ENCODE measurements at places on chromosomes 5 and 9.

GRCh38 chr9:35996358-35996970, 38.5 kb upstream of the OR2S2 start:
- no peak for DNase-seq

DNA sequence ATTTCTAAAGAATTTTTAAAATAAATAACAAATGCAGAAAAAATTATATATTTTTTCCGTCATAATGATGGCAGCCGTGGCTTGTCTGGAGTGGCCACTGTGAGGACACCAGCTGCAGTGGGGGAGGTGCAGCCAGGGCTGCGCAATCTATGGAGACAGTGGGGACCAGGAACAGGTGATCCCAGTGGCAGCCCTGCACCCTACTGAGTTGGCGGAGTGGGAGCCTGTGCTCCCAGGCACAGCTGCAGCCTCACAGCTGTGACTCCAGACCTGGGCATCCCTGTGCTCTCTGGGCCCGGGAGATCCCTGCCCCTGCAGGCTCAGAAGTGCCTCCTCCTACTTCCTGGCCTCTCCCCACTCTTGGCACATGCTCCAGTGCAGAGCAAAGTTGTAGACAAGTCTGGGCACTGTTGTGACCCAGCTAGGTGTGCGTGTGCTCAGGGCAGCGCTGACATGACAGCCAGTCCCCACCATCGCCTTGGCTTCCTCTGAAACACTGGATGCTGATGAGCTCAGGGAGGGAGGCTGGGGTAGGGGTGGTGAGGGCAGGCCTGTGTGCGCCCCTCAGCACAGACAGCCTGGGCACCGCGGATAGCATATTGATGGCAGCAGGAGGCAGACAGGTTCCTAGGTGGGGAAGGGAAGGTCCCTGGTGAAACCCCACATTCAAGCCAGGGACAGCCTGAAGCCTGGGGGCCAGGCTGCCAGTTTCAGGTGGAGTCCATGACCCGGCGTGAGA, 96.0 kb upstream of the PRR16 start:
- no peak for DNase-seq

GRCh38 chr5:61686491-61687257, 354.6 kb downstream of the ZSWIM6 start:
- DNase-seq, result no peak

DNA sequence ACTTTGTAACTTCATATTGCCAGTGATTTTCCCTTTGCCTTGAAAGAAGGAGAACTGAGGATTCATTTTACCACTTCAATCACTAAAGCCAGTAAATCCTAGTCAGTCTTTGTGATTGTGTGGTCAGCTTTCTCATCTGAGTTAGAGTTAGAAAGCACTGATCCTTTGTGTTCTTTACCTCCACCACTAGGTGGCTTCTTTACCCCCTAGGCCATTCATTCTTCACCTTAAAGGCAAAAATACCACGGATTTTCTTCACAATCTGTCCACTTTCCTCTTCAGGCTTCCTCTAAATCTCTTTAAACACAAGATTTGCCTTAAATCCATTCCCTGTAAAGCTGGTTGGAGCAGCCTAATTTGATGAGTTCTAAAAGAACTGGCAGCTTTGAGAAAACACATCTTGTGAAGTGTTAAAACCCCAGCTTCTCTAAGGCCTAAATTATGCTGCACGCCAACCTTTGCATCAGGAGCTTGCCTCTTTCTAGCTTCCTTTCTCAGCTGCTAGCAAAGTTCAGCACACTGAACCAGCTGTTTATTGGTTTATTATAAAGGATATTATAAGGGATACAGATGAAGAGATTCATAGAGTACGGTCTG, 20.4 kb downstream of the BDP1 start:
- DNase-seq, result no peak

- no peak for DNase-seq
These were observed 244.2 kb downstream of the RFK start for GRCh38 chr9:76150013-76150412.

DNA sequence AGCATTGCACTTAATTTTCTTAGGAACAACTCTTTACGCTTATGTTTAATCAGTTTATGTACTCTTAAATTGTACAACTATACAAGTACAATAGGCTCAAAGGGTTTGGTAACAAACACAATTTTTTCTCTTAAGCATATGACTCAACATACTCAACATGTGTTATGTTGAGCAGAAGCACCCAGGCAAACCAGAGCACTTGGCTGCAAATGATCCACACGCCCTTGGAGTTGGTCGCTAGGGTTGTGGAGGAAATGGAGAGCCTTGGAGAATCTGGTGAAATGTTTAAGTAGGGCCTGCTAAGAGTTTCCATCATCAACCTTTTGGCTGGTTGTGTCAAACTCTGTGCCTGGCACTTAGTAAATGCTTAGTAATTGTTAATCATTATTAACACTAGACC, 25.1 kb upstream of the MIER3 start:
- no peak for DNase-seq

GRCh38 chr5:23506329-23507236, 826 bp upstream of the PRDM9 start:
- DNase-seq, result peak; percentile 63

GRCh38 chr9:84823421-84824271, 154.1 kb downstream of the NTRK2 start:
- no peak for DNase-seq

GRCh38 chr5:170266570-170267381, 30.8 kb downstream of the LCP2 start:
- no peak for DNase-seq

DNA sequence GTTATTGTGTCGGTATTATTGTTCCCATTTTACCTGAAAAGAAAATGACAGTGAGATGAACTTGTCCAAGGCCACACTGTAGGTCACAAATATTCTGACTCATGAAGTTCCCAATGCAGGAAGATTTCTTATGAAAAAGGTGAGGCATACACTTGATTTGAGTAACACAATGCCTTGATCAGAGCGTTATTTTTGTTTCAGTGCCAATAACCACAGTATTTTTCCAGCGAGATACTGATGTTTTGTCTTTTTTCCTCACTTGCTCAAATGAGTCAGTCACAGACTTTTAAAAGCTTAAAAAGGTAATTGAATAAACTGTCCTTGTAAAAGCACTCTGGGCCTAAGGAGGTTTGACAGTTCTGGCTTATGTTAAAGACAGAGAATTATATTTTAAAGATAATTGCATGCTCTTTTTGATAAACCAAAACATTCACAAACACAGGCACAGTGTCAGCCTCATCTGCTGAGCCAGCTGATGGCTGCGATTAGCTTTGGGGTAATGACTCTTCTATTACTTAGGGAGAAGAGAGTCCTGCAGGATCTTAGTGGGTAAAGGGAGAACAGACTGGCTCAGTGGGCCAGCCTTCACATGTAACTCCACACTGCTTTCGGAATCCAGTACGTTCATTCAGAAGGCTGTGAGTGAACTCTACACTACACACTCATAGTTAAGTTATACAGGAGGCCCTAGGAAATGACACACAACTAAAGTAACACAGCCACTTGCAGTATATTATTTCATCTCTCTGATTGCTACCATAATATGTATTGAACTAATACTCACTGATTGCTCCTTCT, 165.5 kb upstream of the CD180 start:
- no peak for DNase-seq

DNA sequence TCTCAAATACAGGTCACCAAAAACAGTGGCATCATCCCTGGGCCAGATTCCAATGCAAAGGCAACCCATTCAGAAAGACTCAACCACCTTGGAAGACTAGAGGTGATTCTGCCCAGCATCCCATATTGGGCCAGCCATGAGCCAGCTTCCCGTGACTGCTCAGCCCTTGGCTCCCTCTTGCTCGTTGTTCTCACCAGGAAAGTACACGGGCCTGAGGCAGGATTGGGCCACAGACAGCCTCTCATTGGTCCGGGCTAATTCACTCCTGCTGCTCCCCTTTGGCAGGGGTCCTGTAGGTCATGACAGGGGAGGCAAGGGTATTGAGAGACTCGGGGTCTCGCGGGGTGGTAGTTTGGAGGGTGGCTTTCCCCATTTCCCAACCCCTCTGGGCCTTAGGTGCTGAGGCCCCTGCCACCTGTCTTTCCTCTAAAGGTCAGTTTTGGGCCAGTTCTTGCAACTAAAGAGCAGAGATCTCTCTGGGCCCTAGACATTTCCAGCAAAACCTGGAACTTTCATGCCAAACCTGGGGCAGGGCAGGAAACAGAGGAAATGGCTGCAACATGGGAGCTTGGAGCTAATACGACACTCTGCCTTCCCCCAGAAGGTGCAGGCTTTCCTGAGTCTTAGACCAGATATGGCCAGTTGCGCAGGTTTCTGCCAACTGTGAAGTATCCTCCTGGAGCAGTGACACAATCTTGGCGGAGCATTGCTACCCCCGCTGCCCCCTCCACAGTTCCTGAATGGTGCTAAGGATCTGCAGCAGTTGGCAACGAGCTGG, 22.0 kb upstream of the FGFR4 start:
- DNase-seq, result no peak

- DNase-seq, result no peak
These were observed 20.1 kb downstream of the ISOC1 start for GRCh38 chr5:129114539-129115193.

DNA sequence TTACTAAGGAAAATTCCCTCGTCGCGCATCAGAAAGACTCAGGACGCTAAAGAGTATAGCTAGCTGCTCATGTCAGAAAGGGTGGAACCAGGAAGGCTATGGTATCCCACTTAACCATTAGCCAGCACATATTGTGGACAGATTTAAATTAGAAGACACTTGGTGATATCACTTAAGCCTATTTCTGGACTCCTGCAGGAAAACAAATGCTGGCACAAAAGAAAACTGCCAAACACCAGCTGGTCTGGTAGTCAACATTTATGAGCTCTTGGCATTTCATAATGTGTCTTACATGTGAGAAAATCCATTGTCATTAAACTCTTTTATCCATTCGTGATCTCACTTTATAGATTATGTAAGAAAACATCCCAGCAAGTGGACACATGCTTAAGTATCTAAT, 377.4 kb downstream of the PTPRD start:
- no peak for DNase-seq

DNA sequence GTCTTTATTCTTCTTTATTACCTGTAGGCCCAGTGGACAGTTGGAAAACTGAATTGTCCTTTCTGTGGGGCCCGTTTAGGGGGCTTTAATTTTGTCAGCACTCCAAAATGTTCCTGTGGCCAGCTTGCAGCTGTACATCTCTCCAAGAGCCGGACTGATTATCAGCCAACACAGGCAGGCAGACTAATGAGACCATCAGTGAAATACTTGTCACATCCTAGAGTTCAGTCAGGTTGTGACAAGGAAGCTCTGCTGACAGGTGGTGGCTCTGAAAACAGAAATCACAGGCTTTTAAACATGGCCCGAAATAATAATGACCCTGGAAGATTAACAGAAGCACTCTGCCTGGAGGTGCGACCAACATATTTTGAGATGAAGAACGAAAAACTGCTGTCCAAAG, 47.9 kb downstream of the RNF180 start:
- no peak for DNase-seq

DNA sequence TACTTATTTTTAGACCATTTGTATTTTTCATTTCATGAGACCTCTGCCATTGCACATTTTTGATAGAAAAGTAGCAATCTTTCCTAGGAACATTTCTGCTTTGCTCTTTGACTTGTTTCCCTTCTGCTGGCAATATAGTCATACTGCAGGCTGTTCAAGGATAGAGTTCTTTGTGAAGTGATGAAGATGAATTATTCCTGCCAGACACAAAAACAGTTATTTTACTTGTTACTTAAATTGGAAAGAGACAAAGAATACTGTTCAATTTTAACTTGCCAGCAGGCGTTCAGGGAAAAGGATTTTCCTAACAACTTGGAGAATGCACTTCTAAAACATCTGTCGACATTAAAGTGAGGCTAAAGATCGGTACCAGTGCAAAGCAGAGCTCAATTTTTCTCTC, 251.7 kb upstream of the ACTBL2 start:
- DNase-seq, result no peak

DNA sequence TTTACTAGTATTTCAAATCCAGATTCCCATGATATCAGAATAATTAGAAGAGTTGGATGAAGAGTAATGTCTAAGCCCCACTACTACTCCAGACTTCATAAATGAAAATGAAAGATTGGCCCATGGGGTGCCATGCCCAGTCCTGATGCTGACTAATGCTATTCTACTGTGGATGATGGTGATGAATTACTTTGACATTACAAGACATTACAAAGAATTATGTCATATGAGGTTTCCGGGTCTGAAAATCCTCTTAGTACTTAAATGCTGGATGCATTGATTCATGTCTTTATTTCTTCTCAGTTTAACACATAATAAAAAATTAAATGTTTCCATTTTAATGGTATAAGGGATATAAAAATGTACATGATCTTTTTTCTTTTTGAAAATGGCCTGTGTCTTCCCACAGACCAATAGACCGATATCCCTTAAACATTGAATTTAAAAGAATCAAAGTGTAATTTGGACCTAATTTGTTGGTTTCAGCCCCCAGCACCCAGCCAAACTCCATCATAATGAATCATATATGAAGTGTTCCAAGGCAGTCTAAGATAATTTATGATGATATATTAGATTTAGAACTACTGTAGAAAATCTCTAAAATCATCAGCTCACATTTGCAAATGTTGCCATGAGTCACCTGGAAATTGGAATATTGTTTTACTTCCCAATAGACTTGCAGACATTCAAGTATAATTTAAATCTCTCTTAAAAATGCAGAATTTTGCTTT, 223.6 kb upstream of the SGCD start:
- DNase-seq, result no peak

DNA sequence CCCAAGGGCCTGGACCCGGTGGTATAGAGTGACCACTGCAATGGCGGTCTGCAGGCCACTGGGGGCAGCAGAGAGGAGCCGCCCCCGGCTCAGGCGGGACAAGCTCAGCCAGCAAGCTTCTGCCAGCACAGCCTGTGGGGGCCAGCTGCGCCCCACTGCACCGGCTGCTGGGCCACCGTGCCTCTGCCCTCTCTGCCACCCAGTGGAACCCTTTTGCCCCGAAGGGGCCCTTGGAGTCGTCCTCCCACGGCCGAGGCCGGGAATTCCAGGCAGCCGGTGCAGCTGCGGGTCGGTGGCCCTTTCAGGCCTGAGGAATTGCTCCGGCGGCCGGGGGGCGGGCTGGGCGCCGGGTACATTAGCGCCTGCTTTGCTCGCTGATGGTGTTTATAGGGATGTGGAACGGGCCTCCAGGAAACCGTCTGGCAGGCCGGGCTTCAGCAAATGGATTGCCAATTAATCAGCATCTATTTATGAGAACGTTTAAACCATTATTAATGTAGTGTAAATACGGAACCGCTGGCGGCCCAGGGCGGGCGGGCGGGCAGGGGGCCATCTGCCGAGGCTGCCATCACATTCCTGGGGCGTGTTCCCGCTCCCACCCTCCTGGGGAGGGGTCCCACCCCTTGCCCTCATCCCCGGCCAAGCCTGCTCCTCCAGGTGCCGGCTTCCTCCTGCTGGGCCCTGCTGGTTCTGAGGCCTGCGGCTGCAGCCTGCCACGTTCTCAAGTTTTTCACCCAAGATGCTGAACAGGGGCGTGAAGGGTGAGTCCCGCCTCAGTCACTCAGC, 127.4 kb downstream of the BARX1 start:
- peak; percentile 36 for DNase-seq

DNA sequence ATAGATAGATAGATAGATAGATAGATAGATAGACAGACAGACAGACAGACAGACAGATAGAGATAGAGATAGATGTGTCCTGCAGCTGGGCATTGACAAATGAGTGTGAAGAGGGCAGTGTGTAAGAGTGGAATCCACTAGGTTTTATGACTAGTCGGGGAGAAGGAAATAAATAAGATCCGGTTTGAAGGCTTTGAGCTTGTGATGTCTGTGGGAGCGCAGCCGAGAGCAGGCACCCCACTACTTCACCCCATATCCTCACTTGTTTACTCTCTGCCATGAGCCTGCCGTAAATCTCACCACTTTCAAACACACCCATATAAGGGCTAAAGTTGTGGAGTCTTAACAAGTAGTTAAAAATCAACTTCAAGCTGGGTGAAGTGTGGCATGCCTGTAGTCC, 1.4 kb upstream of the SUSD1 start:
- DNase-seq, result no peak

- DNase-seq, result no peak
These were observed 138.3 kb downstream of the TMEM161B start for GRCh38 chr5:88130211-88130815.
